ENCODE measurements at places on chromosomes 13 and 19. TPM values are rescaled to one million over a fixed set of nuclear protein-coding genes. Genes with fewer than 3 reads are reported as not detected.

GRCh38 chr19:28705008-28705407 is 507.9 kb downstream of the UQCRFS1 start:
- DNase-seq = peak; percentile 84

DNA sequence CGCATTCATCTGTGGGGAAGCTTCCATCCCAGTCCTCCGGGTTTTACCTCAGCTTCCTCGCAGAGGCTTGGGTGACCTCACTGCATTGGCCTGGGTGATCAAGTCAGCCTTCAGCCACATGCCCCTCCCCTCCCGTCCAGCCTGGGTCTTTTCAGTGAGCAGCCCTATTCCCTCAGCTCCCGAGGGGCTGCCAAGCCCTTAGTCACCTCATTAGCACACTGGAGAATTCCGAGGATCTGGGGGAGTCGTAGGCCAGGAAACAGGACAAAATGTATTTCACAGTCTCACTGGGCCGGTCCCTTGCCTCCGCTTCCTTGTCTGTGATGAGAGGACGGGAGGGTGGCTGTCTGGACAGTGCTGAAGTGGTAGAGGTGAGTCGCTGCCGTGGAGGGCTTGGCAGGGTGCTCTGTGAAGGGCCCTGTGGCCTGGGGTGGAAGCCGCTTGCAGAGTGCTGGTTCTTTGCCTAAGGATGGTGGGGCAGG is 19.9 kb downstream of the KDM4B start:
- peak; percentile 68 for DNase-seq

Gene SYDE1
- total RNA-seq = 53.4 TPM

Gene CLEC11A
- total RNA-seq = 39.1 TPM

- no peak for DNase-seq
These were observed 19.8 kb downstream of the EPN1 start for GRCh38 chr19:55694656-55695491.

Gene CATSPERD
- total RNA-seq = not detected

DNA sequence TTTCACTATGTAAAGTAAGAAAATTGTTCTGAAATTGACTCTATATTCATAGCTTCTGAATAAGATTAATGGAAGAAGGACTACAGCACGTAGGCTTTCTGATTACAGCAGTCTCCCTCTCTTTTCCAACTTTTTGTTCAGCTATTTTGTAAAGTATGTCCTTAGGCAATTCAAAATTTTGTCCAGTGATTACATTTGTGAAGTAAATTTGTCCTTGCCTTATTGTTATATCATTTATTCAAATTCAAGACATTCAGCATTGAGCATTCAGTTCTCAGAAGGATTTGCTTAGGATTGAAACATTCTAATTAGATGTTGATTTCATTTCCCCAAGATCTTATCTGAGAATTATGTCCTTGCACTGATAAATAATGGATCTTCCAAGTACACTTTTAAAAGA is 76.6 kb downstream of the WDFY2 start:
- no peak for DNase-seq

GRCh38 chr19:41889896-41890295 is 6.9 kb downstream of the ARHGEF1 start:
- no peak for DNase-seq

DNA sequence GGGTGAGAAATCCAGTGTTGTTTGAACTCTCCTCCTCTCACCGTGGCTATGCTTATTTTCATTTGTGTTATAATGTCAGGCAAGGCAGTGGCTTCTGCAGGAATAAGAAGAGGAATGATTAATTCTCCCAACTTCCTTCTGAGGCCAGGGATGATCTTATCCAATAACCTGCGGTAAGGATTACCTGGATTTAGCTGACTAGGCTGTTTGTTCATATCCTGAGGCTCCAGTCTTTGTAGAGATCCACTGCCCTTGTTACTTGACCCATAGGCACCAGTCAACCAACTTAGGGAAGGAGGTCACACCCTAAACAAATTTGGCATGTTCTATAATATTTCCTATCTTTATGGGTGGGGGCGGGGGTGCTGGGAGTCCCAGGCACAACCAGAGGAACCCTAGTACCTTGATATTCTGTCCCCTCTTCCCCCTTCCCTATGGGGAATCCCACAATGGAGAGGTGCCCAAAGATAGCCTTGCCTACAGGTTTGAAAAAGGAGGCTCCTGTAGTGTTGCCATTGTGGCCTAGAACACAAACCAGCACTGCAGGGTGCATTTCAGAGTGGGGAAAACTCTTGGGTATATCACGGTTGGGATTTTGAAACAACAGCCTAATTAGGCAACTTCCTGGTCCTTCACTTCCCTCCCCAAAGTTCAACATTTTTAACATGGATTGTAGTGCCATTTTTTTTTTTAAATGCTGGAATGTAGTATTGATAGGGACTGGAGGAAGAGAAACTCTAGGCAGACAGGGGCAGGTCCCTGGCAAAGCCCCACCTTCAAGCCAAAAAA is 977.5 kb upstream of the SPRY2 start:
- no peak for DNase-seq

DNA sequence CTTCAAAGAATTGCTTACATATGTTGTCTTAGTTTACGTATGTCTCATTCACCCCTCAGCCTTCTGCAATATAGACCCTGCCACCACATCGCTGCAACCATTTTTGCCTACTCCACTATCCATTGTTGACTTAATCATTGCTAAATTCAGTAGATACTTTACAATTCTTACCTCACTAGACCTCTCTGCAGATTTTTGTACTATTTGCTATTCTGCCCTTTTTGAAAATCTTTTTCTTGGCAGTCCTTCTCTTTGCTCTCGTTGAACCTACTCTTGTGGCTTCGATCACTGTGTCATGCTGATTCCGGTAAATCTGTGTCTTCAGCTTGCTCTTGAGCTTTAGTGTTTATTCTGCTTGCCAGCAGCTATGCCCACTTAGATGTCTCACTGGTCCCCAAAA is 81.2 kb downstream of the CDK8 start:
- DNase-seq = no peak

All from myocyte (in vitro differentiated cells).